HFFc6 (cell line): ENCODE measurements at places on chromosomes 1 and 21. TPM values are rescaled to one million over a fixed set of nuclear protein-coding genes. Genes with fewer than 3 reads are reported as not detected.

DNA sequence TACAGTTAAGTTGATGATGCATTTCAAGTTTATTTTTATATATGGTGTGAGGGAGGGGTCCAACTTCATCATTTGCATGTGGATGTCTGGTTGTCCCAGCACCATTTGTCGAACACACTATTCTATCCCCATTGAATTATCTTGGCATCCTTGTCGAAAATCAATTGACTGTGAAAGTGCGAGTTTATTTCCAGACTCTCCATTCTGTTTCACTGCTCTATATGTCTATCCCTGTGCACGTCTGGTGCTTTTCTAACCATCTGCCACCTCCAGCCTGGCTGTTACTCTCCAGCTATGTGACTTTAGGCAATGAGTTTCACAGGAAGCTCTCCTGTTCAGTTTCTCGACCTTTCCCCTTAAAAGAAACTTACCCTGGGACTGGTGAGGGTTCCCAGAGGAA is 137.1 kb upstream of the KLHDC7A start:
- no peak overlapping the region for H3K27ac ChIP-seq
- no peak for DNase-seq
- H3K27me3 ChIP-seq: peaks cover 1% of the 10 kb centered on the region; the same call in 1 of the 2 replicates
- no peaks in the 10 kb centered on the region for H3K36me3 ChIP-seq

DNA sequence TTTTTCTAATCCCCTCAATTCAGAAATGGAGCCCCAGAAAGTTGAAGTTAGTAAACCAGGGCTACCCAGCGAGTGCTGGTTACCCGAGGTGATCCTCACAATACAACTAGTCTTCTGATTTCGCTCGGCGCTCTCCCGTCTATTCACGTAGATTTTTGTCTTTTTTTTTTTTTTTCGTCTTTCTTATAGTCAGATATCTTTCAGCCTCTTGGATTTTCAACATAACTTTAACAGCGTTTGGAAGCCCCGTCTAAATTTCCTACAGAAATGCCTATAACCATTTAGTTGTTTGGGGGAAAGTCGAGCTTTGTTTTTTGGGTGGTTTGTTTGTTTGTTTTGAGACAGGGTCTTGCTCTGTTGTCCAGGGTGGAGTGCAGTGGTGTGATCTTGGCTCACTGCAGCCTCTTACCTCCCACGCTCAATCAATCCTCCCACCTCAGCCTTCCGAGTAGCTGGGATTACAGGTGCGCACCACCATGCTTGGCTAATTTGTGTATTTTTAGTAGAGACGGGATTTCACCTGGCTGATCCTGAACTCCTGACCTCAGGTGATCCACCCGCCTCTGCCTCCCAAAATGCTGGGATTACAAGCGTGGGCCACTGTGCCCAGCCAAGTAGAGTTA is 818 bp upstream of the TMEM50B start:
- H3K4me1 ChIP-seq: peaks cover 19% of the 10 kb centered on the region
- H3K27me3 ChIP-seq: peaks cover 4% of the 10 kb centered on the region
- peak overlapping the region; percentile 96 for H3K4me3 ChIP-seq
- DNase-seq: no peak
- no peaks in the 10 kb centered on the region for H3K36me3 ChIP-seq
- H3K27ac ChIP-seq: peak overlapping the region; percentile 94

DNA sequence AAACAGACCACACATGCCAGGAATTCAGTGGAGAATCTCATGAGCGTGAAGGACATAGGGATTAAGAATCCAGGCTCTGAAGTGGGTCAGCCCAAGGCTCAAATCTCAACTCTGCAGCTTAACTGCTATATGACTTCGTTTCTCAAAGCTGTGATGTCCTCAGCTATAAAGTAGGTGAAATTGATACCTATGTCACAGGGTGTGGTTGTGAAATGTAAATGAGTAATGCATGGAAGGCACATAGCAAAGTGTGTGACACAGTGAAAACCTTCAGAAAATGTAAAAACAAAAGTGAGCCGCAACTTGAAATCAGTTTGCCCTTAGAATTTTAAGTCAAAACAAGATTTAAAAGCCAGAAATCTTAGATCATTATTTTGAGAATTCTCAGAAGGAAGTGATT is 145.7 kb upstream of the PRMT6 start:
- H3K27ac ChIP-seq: no peak overlapping the region
- no peak for DNase-seq
- H3K36me3 ChIP-seq: no peaks in the 10 kb centered on the region

DNA sequence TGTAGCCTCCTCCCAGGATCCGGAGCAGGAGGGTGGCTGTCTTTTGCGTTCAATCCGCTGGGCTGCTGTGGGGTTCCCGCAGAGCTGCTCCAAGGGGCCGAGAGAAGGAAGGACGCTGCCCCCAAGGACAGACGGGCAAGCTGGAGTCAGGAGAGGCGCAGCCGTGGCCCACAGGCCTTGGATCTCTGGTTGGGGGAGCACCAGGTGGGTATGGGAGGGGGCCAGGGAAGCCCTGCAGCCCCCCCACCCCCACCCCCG is 15.9 kb upstream of the SKI start:
- H3K36me3 ChIP-seq: no peaks in the 10 kb centered on the region
- peak overlapping the region; percentile 70 for H3K4me3 ChIP-seq
- no peaks in the 10 kb centered on the region for H3K27me3 ChIP-seq
- H3K4me1 ChIP-seq: peaks cover 28% of the 10 kb centered on the region
- no peak for DNase-seq
- H3K27ac ChIP-seq: peak overlapping the region; percentile 98

- no peak overlapping the region for H3K4me3 ChIP-seq
- H3K27me3 ChIP-seq: no peaks in the 10 kb centered on the region
- DNase-seq: no peak
- H3K36me3 ChIP-seq: peaks cover 10% of the 10 kb centered on the region
Measured at GRCh38 chr1:186208405-186209129, 166.5 kb downstream of the TPR start.

GRCh38 chr1:110880708-110881374 is 7.9 kb downstream of the CD53 start:
- no peak overlapping the region for H3K27ac ChIP-seq
- no peaks in the 10 kb centered on the region for H3K4me1 ChIP-seq
- DNase-seq: no peak
- no peak overlapping the region for H3K4me3 ChIP-seq
- H3K27me3 ChIP-seq: no peaks in the 10 kb centered on the region; the same call in 1 of the 2 replicates

DNA sequence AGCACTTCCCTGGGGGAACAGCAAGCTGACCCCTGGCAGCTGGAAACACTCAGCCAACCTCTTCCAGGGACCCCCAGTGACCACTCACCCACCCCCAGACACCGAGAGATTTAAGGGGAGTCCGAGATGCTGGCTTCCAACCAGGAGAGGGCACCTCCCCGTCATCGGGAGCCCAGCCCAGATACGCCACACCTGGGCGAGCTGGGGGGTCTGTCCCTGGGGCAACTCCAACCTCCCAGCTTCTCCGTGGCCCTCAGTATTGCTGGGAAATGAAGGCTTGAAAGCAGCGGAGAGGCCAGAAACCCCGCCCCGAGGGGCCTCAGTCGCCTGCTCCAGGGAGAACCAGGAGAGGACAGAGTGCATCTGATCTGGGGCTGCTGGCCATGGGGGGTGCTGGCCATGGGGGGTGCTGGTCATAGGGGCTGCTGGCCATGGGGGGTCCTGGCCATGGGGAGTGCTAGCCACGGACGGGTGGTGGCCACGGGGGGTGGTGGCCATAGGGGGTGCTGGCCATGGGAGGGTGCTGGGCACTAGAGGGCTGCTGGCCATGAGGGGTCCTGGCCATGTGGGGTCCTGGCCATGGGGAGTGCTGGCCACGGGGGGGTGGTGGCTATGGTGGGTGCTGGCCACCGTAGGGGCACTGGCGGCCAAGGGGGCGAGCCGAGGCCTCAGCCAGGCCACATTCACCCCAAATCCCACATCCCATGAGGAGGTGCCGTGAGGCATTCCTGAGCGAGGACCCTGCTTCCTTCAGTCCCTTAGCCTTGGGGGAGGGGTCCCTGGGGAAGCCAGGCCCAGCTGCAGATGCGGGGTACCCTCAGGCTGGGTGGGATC is 61.5 kb upstream of the TTC34 start:
- DNase-seq: no peak
- peaks cover 5% of the 10 kb centered on the region for H3K27me3 ChIP-seq
- no peak overlapping the region for H3K27ac ChIP-seq

GRCh38 chr1:84959294-84959693 is 37.6 kb downstream of the MCOLN2 start:
- no peak overlapping the region for H3K27ac ChIP-seq
- no peak overlapping the region for H3K4me3 ChIP-seq
- no peak for DNase-seq
- no peaks in the 10 kb centered on the region for H3K36me3 ChIP-seq
- H3K4me1 ChIP-seq: peaks cover 33% of the 10 kb centered on the region

DNA sequence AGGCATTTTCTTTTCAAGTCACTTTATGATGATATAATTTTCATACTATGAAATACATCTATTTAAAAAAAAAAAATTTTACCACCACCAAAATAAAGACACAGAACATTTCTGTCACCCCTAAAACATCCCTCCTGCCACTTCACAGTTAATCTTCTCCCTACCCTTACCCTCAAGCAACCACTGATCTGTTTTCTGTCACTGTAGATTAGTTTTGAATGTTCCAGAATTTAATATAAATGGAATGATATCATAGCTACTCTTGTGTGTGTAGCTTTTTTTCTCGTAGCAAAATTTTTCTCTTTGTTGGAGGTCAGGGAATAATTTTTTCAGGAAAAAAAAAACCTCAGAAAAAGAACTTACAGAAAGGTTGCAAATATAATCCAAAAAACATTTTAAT is 152.7 kb downstream of the RHOU start:
- no peak overlapping the region for H3K27ac ChIP-seq
- H3K4me1 ChIP-seq: no peaks in the 10 kb centered on the region
- no peaks in the 10 kb centered on the region for H3K27me3 ChIP-seq
- no peak for DNase-seq

- no peak overlapping the region for H3K27ac ChIP-seq
- peaks cover 14% of the 10 kb centered on the region for H3K36me3 ChIP-seq
- no peak for DNase-seq
- H3K4me3 ChIP-seq: no peak overlapping the region
- H3K27me3 ChIP-seq: no peaks in the 10 kb centered on the region; the same call in 1 of the 2 replicates
Measured at GRCh38 chr1:65467536-65467935, 47.1 kb downstream of the LEPR start.

GRCh38 chr1:36876990-36877389 is 157.3 kb downstream of the GRIK3 start:
- no peak overlapping the region for H3K4me3 ChIP-seq
- no peaks in the 10 kb centered on the region for H3K27me3 ChIP-seq
- H3K36me3 ChIP-seq: peaks cover 5% of the 10 kb centered on the region; the same call in 1 of the 2 replicates
- no peak for DNase-seq
- H3K27ac ChIP-seq: no peak overlapping the region
- H3K4me1 ChIP-seq: no peaks in the 10 kb centered on the region

GRCh38 chr1:235703506-235703905 is 53.9 kb upstream of the GNG4 start:
- peak overlapping the region; percentile 16 for H3K27ac ChIP-seq
- no peak overlapping the region for H3K4me3 ChIP-seq
- H3K36me3 ChIP-seq: peaks cover 45% of the 10 kb centered on the region
- peaks cover 20% of the 10 kb centered on the region for H3K4me1 ChIP-seq

Gene NBPF10
- total RNA-seq: 2.1 to 3.0 TPM (median 2.8 TPM) in 3 replicates

Gene MYBPH
- 0.13 TPM in 1 of 2 replicates, not detected in the other for total RNA-seq

Gene LCE1D
- total RNA-seq: not detected in 3 replicates

Gene TRAF5
- total RNA-seq: 9.0 to 14.5 TPM (median 11.1 TPM) in 3 replicates

Gene SPATA46
- total RNA-seq: not detected in 3 replicates
